Nucleus accumbens (tissue), 56 donors: ENCODE measurements at places on chromosomes 11 and 22.

DNA sequence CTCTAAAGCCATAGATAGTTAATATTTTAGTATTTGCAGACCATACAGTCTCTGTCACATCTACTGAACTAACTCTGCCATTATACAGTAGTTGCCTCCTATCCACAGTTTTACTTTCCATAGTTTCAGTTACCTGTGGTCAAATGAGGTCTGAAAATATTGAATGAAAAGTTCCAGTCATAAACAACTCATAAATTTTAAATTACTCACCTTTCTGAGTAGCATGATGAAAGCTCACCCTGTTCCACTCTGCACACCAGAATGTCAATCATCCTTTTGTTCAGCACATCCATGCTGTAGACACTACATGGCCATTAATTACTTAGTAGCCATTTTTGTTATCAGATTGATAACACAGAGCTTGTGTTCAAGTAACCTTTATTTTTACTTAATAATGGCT is 51.7 kb upstream of the ME3 start:
- DNase-seq, result no peak

DNA sequence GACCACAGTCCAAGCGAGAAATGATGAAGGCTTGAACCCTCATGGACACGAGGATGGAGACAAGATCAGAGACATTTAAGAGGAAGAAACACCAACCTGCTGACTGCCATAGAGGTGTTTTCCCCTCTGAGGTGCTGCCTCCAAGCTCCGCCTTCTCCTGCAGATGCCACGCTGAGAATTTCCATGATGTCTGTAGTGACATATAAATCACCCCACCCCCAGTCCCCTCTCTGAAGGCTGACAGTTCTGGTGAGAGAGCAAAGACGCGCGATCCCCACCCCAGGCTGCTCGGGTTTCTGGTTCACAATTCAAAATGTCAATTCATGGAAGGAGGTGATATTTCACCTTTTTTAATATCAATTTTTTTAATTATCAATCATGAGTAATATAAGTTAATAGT is 28.2 kb downstream of the LRRC32 start:
- DNase-seq, result no peak

DNA sequence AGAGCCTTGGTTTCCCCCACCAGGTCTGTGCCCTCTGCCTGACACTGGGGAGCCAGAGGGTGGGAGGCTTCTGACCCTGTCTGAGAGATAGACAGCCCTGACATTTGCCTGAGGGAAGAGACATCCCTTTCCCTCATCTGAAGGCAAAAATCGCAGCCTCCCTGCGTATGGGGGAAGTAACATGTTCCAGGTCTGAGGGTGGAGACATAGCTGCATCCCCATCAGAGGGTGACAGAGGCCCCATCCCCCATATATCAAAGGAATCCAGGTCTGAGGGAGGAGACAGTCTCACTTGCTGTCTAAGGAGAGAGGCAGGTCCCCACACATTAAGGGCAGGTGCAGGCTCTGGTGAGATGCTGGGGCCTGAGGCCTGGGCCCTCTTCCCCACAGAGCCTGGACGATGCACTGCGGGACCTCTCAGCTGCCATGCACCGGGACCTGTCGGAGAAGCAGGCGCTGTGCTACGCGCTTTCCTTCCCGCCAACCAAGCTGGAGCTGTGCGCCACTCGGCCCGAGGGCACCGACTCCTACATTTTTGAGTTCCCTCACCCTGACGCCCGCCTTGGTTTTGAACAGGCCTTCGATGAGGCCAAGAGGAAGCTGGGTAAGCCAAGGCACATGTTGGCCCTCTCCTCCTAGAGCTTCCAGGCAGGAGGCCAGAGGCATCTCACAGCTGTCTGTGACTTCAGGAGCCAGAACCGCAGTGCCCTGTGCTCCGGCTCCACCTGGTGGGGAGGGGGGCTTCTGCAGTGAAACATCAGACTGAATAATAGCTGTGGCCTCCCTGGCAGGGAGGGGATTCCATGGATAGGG is 16.1 kb upstream of the RELT start:
- no peak for DNase-seq

GRCh38 chr11:128705124-128705920 is 11.4 kb downstream of the FLI1 start:
- DNase-seq, result no peak

DNA sequence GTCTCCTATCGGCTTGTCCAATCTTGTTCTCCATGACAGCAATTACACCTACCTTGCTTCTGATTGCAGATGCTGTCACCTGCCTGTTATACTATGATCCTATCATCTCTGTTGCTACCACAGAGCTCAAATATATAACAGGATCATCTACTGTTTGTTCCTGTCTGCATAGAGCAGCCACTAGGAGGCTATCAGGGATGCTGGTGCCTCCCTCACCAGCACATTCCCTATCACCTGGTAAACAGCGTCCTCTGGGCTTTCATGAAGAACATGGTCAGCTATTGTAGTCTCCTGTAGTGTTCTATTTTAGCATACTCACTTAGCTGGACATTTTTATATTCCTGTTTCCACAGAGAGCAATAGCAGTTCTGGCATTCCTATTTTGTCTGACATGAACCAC is 87.8 kb upstream of the FAT3 start:
- DNase-seq, result no peak

- no peak for DNase-seq
Observed at GRCh38 chr11:60370811-60371298, 7.5 kb upstream of the MS4A7 start.

GRCh38 chr11:110082899-110083298 is 10.3 kb upstream of the ZC3H12C start:
- DNase-seq, result no peak

DNA sequence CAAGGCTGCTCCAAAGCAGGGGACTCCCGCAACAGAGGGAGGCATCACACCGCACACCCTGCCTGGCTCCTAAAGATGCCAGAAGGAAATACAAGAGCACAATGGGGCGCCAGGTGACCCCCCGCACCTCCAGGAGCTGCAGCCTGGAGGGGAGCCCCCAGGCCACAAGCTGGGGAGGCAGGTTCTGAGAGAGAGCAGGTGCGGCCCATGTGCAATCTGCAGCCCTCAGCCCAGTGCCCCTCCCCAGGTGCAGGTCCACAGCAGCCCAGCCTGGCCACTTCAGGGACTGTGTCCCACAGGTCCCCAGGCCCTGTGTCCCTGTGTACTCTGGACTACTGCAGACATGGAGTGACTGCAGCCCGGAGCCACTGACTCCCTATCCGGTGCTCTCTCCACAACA is 13.1 kb downstream of the WNT7B start:
- DNase-seq, result no peak

DNA sequence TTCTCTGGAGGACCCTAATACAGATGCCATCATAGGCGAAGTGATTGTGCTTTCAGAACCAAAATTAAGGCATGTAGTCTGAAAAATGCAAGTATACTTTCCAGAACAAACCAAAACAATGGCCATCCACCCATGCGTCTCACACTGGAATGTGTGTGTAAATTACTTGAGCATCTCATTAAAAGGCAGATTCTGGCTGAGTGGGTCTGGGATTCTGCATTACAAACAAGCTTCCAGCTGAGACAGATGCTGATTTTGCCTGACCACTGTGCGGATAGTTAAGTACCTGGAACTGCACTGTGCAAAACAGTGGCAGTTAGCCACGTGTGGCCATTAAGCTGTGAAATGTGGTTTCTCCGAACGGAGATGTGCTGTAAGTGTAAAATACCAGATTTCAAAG is 26.2 kb downstream of the RRP7A start:
- no peak for DNase-seq

GRCh38 chr11:45798793-45799441 is 6.0 kb upstream of the SLC35C1 start:
- no peak for DNase-seq
